ENCODE measurements at places on chromosomes 4 and X.
A peak's percentile ranks its signal among the peaks of the same experiment; 100 is the strongest.

DNA sequence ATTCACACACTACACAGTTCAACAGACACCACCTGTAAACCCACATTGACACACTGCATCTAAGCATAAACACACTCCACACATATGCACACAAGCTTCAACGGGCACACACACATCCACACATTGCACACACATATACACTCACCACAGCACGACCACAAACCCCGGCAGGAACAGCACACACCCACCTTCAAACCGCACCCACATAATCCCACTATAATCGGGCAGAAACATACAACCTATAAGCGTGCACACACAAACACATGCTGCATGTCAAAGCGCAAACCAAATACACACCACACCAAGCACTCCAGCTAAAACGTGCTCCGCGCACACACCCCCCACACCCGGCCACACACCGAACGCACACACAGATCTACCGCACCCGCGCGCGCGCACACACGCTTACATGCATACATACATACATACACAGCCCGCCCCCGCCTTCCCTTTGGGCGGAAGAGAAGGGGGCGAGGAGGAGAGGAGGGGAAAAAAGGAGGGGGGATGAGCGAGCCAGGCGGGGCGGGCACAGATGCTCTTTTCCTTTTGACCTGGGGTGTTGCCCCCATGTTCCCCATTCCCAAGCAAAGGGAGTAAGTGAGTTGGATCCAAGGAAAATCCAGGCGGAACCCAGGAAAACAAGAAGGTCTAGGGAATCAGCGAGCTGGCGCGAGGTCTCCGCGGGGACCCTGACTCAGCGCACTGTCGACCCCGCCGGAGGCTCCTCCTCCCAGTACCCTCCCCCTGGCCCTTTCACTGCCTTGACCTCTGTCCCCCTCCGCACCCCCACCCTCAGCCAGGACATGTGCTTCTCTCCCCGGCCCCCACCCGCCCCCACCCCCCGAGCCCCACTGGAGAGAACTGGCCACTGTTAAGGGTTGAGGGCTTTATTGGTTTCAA lies 9.9 kb downstream of the ARHGAP36 start:
- no peak for DNase-seq

DNA sequence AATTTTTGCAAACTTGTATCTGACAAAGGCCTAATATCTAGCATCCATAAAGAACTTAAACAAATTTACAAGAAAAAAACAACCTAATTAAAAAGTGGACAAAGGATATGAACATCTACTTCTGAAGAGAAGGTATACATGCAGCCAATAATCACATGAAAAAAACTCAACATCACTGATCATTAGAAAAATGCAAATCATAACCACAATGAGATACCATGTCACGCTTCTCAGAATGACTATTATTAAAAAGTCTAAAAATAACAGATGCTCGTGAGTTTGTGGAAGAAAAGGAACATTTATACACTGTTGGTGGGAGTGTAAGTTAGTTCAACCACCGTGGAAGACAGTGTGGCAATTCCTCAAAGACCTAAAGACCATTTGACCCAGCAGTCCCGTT lies 24.0 kb downstream of the CEP44 start:
- DNase-seq: no peak

DNA sequence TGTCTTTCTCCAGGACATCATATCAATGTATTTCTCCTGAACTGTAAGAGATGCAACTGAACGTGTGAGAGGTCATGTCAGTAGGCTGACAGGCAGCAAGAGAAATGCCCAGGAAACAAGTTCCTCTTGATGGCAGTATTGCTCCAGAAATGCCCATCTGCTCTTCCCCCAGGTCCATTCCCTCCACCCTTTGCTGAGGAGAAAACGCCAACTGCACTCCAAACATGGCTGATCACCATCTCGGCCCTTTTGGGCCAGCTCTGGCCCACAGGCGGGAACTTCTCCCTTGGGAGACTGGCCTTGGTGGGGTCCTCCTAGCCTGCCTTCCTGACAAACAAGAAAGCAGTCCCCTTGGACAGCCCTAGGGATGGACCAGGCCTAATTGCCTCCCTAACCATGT lies 276.5 kb upstream of the AGTR2 start:
- no peak for DNase-seq

DNA sequence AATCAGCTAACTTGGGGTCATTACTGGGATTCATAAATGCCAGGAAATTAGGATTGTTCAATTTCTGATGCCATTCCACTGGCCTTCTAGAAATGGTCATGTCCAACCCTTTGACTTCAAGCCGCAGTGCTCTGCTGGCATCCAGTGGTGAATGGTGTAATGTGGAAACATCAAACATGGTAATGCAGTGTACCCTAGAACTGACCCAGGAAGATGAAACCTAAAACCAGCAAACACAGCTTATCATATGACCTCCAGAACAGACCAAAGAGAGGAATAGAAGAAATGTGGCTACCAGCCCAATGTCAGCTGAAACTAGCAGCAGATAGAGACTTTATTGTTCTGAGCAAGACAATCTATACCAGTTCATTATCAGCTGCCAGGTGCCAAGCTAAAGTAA lies 13.8 kb downstream of the CXCL13 start:
- DNase-seq: no peak

DNA sequence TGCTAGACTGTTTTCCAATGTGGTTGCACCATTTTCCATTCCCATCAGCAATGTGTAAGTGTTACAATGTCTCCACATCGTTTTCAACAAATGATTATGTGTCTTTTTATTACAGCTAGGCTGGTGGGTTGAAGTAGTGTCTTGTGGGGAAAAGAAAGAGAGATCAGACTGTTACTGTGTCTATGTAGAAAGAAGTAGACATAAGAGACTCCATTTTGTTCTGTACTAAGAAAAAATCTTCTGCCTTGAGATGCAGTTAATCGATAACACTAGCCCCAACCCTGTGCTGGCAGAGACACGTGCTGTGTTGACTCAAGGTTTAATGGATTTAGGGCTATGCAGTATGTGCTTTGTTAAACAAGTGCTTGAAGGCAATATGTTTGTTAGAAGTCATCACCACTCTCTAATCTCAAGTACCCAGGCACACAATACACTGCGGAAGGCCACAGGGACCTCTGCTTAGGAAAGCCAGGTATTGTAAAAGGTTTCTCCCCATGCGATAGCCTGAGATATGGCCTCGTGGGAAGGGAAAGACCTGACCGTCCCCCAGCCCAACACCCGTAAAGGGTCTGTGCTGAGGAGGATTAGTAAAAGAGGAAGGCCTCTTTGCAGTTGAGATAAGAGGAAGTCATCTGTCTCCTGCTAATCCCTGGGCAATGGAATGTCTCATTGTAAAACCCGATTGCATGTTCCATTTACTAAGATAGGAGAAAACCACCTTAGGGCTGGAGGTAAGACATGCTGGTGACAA lies 23.0 kb upstream of the UGT2B15 start:
- no peak for DNase-seq

DNA sequence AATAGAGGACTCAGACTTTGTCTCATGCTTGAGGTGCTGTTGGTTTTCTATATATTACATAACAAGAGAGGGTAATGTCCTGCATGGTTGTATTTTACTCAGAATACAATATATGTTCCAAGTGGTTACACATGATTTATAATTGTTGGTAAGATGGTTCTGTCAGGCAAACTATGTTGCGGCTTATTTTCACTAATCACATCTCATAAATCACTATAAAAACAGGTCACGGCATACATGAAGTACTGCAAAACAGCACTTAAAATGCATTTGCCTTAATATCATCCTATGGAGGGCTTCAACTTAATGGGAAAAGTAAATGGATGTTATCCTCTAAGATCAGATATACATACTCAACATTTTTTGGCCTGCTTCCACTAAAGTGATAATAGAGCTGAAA lies 246.0 kb upstream of the ARSJ start:
- no peak for DNase-seq

DNA sequence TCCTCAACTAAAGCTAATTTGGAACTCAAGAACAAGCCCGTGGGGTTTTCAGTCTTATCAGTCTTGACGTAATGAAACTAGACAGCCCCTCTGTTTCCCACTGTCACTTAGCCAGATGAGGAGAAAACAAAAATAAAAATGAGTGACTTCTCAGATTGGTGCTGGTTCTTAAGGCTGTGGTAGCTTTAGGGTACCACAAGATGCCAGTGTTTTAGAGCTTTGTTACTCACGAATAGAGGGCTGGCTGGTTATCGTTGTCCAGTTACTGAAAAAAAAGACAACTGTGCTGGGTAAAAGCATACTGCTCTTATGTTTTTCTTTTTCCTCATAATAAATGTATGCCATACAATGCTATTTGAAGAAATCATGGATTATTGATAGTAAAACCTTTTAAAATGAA lies 796.7 kb downstream of the RAPGEF2 start:
- no peak for DNase-seq

GRCh38 chr4:84286048-84286447 lies 213.0 kb downstream of the NKX6-1 start:
- no peak for DNase-seq

- no peak for DNase-seq
Measured at GRCh38 chrX:22969411-22969810, 30.3 kb upstream of the DDX53 start.

DNA sequence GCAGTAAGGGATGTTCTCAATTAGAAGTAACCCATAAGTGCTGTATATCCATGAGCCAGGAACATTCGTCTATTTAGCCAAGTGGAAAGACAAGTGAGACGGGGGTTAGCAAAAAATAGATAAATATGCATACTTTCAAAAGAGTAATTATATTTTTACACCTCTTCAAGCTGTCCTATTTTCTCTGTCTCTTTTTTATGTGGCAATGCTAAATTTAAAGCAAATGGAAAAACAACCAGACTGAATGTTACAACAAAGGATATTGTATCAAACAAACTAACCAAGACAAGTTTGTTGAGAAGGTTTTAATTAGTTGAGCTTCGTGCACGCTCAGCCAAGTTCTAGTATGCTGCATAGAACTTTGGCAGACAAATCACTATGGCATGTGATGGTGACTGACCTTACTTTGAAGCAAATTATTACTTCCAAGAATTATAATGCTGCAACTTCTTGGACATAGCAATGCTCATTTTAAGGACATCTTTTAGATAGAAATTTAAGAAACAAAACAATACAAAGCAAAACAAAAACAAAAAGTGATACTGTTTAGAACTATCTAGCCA lies 61.4 kb upstream of the TMEM150C start:
- no peak for DNase-seq

DNA sequence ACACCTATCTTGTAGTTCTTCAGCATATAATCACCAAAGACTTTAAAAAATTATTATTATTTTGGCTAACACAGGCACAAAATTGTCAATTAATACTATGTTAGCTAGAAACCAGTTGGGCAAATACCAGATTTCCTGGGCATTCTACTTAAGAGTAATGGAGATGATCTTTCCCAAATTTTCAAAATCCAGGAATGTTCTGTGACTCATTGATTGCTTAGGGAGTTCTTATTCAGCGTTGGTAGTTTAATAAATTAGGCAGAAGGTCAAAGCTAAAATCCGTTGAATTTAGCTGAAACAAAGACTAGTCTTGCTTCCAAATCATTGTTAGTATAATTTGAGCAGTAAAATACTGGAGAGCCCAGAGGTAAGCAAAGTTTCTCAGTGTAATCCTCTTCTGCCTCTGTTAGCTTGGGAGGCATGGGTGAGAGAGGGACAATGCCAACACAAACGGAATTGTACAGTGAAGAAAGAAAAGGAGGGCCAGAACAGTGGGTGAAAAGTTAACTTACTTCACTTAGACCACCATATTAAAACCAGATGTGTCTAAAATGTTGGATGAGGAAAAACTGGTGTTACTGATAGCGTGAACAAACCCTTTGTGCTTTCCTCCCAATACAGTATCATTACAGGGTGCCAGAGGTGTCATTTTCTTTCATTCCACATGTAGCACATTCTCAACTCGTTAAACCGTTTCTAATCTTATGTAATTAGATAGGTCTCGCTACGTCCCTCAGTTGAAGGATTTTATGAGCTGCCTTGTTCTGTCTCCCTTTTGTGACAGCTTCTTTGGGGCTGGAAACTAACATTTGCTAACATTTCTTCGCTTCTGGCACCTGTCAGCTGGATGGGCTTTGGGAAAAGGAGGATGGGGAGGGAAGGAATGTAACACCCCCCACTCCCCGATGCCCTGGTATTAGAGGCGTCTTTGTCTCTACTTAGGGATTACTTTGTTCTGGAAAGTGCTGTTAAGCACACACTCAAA lies 87.4 kb upstream of the CITED1 start:
- DNase-seq: no peak

- no peak for DNase-seq
Measured at GRCh38 chrX:74949717-74950116, 24.5 kb upstream of the NEXMIF start.

- DNase-seq: no peak
Measured at GRCh38 chrX:103201041-103201440, 13.9 kb upstream of the BEX4 start.

DNA sequence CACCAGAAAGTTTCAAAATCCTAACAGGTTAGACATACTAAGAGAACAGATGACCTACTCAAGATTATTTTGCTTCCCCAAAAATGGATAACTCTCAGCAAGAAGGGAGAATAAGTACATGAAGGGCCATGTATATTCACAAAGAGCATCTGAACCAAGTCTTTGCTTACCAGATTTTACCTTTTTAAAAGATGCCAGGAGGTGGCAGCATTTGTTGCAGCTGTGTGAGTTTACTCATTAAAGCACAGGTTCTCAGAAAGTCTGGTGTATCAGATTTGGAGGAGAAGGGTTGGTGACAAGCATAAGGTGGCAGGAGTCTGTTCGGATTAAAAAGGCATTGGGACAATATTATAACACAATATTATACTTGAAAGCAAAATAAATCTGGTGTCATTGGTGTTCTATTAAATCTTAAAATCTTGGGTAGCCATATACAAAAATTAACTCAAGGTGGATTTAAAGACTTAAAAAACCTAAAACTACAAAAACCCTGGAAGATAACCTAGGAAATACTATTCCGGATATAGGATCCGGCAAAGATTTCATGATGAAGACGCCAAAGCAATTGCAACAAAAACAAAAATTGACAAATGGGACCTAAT lies 51.3 kb upstream of the NFKB1 start:
- DNase-seq: peak; percentile 50

DNA sequence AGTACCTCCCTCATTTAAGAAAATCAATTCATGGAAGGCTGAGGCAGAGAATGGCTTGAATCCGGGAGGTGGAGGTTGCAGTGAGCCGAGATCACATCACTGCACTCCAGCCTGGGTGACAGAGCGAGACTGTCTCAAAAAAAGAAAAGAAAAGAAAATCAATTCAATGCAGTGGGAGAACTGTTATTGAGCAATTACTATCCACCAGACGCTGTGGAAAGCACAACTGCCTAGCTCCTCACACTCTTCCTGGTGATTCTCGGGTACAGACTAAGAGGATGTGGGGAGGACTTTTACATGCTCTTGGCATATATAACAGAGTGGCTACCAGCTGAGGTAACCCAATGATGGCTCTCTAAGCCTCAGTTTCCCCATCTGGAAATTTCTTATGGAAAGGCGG lies 2.7 kb upstream of the TMSB4X start:
- no peak for DNase-seq

- no peak for DNase-seq
Measured at GRCh38 chr4:25065431-25065858, 34.7 kb upstream of the LGI2 start.

DNA sequence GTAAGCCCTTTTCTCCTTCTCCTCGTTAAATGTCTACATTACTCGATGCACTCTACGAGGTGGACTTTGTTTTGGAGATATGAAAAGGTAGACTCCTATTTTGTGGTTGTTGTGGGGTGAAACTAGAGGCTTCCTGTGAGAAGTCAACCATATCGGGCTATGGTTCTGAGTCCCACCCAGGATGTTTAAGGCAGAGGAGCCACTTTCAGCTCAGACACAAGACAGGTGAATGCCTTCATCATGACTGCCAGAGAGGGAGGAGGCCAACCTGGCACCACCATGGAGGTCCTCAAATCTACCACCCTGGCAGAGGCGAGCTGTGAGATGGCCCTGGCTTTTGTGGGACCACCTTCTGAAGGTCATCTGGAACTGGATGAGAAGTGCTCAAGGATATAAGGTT lies 154.4 kb upstream of the KLF3 start:
- no peak for DNase-seq
